ENCODE measurements at places on chromosomes 5 and 9.

DNA sequence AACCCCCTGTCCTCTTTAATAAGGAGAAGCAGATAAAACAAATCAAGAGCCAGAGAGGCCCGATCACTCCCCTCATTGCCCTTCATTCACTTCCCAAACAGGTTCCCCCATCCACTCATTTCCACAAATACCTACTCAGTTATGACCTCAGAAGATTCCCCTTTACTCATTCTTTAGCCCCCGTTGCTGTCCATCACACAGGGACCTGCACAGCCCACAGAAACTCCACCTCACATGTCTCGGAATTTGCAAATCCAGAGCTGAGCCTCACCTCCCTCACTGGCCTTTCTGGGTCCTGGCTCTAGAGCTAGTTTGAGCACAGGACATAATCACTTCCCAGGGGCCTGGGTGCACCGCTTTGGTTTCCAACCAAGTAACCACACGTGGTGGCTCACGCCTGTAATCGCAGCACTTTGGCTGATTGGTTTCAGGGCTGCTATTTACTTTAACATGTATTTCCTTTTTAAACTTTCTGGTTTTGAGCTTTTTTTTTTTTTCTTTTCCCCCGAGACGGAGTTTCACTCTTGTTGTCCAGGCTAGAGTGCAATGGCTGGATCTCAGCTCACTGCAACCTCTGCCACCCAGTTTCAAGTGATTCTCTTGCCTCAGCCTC, 17.8 kb downstream of the ATP6V0E1 start:
- DNase-seq, result no peak

GRCh38 chr5:143263272-143263810, 140.1 kb downstream of the NR3C1 start:
- no peak for DNase-seq

GRCh38 chr9:2878701-2879100, 34.8 kb upstream of the PUM3 start:
- DNase-seq, result no peak

- DNase-seq, result no peak
Measured at GRCh38 chr5:137923856-137924255, 34.6 kb downstream of the PKD2L2 start.

- no peak for DNase-seq
Measured at GRCh38 chr5:91305640-91306039, 77.5 kb downstream of the ARRDC3 start.
